ENCODE measurements at places on chromosomes 5 and 9.
A peak's percentile ranks its signal among the peaks of the same experiment; 100 is the strongest.

GRCh38 chr5:127718181-127718580 lies 15.0 kb downstream of the CCDC192 start:
- no peak for DNase-seq

DNA sequence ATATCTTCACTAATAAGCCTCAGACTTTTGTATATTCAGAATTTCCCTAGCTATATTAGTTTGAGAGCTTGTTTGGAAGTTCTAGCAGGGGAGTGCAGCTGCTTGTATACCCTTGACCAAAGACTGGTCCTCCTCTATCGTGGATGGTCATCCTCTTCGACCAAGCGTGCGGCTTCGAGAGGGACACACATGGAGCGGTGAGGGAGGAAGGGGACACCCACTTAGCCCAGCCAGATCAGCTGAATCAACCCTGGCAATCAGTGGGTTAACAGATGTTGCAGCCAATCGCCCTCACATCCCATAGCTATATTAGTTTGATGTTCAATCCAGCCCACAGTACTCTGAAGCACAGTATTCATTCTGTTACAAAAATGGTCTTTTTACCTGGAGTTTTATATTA lies 3.2 kb downstream of the CAVIN4 start:
- DNase-seq = no peak

DNA sequence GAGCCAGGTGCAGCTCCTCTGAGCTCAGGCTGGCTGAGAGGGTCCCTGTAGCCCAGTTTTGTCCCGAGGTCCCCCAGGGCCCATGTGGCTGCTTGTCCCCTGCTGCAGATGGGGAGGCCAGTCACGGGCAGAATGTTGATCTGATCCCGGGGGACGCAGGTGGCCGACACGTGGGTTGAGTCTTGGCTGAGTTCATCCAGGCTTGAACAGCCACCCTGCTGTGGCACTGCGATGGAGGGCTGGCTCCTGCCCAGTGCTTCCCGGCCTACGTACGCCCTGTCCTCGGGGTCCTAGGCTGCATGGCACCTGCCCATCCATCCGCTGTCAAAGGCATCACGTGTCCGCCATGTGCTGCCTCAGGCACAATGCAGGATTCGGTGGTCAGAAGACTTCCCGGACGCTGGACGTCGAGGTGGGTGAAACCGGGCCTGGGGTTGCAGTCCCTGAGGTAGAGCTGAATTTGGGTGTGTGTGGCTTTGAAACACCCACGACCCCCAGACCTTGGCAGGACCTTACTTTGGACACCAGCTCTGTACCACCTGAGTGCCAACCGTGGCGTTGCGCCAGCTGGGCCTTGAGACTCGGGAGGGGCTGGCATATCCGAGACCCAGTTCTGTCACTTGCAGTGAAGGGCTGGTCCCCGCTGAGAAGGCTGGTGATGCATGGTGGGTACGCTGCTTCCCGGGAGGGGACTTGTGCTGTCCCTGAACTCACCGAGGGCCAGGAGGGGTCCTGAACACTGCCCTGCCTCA lies 22.3 kb downstream of the RXRA start:
- DNase-seq = no peak

DNA sequence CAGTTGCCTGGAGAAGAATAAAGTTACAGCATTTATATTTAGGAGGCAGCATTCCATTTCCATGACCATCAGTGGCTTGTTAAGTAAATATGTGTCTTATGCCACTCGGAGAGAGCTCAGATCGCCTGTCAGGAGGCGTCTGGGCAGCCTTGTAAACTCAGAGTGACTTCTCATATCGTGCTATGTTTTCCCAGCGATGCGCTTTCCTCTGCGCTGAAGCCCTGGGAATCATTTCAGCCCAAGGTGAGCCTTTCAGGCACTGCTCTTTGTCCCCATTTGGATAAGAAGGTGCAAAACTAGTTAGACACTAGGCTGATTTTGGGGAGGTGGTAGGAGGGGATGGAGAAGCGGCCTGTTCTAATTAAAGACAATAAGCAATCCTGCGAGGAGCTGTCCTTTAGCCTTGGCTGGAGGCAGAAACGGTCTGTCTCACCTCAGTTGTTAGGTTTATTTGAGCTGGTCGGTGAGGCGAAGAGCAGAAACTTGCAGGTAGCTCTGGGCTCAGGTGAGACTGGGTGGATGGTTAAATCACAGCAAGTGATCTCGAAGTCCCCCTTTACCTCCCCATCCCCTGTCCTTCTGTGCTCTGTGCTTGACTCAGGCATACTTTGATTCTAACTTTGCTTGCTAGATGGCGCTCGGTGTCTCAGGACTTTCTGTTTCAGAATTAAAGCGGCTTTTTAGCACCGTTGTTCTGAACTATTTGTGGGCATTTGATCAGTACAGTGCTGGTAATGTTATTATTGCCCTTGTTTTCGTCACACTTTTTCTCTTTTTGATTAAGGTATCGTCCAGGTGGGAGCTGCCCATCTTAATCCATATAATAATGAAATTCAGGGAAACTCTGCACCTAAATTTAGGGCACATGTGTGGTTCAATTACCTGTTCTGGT lies 24.6 kb downstream of the NR2F1 start:
- DNase-seq = peak; percentile 7

GRCh38 chr9:91768507-91768906 lies 181.5 kb downstream of the ROR2 start:
- no peak for DNase-seq

GRCh38 chr5:128085413-128085812 lies 1.8 kb downstream of the SLC12A2 start:
- no peak for DNase-seq

DNA sequence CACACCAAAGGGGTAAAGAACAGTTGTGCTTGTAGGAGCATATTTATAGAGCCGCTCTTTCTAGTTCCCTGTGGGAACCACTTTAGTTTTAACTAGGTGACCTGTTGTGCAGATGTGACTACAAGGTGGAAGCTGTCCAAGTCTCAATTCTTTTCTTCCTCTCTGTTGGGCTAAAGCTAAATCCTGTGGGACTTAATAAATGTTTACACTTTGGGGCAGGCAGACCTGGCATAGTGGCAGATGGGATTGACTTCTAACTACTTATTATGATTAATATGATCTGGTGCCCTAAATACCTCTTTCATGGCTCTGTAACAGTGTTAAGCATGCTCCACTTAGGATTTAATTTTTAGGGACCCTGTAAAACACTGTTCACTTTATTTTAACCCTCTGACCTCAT lies 265.3 kb downstream of the KCTD16 start:
- peak; percentile 4 for DNase-seq

GRCh38 chr9:13228431-13228830 lies 51.1 kb downstream of the MPDZ start:
- DNase-seq = no peak

Measured in DMS 273 treated with DMSO at 0.1 percent for 48 hours (cell line).